Stimulated activated CD8-positive, alpha-beta memory T cell treated with anti-CD3 and anti-CD28 coated beads, Interleukin-15, amount 100 ng/mL, for 48 hours (primary cell): ENCODE measurements at places on chromosomes 4 and X.

DNA sequence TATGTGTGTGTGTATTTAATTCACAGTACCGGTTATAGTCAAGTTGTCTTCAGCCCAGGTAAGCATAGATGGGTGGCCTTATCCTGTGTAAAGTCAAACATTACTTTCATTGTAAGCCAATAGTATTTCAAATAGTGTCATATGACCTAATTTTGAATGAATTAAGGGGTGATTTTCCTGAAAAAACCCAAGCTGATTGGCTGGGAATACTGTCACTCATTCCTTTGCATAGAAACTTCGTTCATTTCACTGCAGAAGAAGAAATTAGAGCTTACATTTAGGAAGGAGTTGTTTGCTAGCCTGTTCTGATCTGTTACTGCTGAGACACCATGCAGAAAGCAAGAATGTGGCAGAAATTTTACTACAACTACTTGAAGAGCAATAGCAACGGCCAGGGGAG, 45.4 kb downstream of the SMARCAD1 start:
- DNase-seq, result no peak

- no peak for DNase-seq
Measured at GRCh38 chrX:56764975-56765791, 36.1 kb downstream of the NBDY start.

- no peak for DNase-seq
Measured at GRCh38 chr4:73732759-73733431, 7.5 kb upstream of the CXCL8 start.

DNA sequence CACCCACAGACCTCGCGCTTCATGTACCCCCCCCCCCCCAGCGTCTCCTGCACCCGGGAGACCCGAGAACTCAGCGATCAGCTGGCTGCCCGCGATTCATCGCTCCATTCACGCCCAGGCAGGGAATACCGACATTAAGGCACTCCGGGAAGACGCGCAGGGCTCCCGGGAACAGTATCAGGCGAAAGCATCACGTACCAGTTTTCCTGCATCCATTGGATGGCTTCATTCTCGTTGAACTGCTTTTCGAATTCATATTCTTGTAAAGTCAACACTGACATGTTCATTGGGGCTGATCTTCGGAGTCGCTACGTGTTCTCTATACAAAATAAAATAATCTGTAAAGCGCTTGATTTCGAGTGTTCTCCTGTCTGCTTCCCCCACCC, 373 bp downstream of the ELOVL6 start:
- DNase-seq, result no peak

DNA sequence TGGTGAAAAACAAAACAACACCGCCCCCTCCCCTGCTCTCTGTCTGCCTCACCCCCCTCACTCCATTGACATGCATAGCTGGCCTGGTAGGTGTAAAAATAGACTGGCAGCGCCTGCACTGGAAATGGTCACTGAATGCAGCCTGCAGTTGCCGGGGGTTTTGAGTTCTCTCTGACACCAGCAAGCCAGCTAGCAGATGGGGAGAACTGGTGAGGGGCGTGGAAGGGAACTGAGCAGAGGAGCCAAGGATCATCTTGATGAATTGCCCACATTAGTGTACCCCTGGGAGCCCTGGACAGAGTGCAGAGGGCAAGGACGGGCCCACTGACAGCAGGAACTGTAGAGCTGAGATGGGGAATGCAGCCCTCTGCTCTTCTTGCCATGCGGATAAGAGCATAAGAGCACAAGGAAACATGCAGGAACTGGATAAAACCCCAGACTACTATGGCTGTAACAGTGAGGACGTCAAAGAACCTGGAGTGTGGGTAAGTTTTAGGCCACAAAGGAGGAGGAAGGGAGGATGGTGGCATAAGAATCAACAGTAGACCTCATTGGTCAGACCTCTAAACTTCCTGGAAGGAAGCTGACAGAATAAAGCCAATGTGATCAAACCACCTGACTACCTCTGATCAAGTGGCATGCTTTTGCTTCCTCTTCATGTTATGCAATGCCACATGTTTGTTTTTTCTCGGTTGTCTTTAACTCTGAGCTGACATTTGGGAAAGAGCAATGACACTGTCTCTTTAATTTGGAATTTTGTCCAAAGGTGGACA, 96.3 kb downstream of the ANK2 start:
- no peak for DNase-seq

- DNase-seq, result no peak
Measured at GRCh38 chr4:1415681-1415981, 9.4 kb upstream of the NKX1-1 start.

DNA sequence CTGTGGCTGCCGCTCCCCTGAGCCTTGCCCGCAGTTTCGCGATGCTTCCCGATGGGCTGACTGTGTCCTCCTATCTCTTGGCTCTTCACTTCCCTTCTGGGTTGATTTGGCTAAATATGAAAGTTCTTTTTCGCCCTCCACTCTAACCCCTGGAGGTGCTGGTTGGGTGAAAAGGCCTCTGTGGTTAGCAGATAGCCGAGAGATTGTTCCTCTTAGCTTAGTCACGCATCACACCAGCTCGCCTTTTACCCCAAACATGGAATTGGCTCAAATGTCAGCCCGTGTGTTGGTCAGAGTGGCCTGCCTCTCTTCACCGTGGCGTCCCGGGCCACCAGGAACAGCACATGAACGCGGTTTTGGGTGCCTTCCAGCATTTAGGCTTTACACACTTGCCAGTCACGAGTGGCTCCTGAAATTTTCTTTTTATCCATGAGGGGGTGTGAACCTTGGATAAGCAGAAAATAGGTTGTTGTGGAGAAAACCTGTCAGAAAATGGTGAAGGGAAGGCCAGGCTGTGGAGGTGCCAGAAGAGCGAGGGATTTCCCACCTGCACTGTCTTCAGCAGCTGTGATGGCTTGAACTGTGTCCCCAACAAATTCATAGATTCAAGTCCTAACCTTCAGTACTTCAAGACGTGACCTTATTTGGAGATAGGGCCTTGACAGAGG, 8.9 kb downstream of the CLCN4 start:
- DNase-seq, result no peak

DNA sequence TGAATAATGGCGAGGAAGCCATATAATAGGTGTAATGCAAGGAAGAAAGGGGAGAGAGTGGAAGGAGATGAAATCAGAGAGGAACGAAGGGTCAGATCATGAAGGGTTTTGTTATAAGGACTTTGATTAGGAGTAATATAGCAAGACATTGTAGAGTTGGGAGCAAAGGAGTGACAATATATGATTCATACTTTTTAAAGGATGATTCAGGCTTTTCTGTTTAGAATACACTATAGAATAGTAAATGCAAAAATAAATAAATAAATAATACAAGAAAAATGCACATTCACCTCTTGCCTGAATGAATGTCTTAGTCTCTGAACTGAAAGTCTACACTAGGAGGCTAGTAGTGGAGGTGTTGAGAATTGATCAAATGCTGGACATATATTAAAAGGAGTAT, 1524.4 kb upstream of the AGA start:
- no peak for DNase-seq

DNA sequence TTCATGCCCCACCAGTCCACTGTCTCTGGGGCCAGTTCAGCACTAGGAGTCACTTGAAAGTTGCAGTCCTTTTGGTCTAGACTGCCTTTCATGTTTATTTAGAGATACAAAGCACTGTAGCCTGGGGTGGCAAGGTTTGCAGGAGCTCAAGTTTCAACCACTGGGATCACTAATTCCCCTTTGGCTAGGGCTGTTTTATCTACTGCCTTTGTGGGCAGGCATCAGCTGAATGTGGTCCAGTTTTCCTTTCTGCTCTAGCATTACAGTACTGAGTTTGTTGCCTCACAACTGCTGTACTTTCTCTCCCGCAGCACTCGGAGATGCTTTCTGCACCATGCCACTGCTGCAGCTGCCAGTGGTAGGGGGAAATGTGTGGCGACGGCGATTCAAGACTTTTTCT, 222.3 kb upstream of the HDX start:
- no peak for DNase-seq

- no peak for DNase-seq
Measured at GRCh38 chr4:94598758-94599157, 147.0 kb downstream of the PDLIM5 start.

- DNase-seq, result no peak
Measured at GRCh38 chrX:111270339-111270738, at the start of gene CAPN6. Gene CAPN6, minus strand, starts transcription at chrX:111270483. Its CDS starts 6,547 bp downstream, at chrX:111263936.

- DNase-seq, result peak; percentile 74
Measured at GRCh38 chr4:153249199-153250041, 45.2 kb downstream of the TRIM2 start.

- DNase-seq, result no peak
Measured at GRCh38 chr4:184444953-184445309, 29.4 kb downstream of the IRF2 start.

GRCh38 chr4:169826634-169827187, 69.0 kb upstream of the HPF1 start:
- no peak for DNase-seq

DNA sequence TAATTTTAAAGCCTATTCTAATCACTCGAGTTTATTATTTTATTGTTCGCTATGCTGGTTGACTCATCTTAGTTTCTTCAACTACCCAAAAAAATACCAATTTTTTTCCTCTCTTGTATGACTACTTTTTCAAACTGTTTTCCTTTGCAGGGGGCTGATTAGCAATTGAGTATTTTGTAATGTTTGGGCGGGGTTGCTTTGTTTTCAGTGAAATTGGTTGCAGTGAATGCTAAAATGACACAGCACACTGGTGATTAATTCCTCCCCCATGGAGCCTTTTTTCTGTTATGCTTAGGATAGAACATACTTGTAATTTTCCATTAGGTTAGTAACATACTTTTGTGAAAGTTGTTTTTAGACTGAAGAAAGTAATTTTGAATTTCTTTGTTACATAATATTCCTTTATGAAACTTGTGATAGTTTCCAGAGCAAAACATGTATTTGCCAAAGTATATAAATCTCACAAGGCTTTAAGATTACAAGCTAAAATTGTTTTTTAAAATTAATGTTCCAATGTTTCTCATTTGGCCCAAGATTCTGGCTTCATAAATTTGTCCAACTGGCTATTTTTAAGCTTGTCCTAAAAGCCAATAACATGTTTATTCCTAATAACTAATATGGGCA, 120.4 kb downstream of the CHIC1 start:
- no peak for DNase-seq
